Bronchial epithelial cell (primary cell): ENCODE measurements at places on chromosomes 2 and 18. TPM values are rescaled to one million over a fixed set of nuclear protein-coding genes. Genes with fewer than 3 reads are reported as not detected.

The SLC23A3 gene
- total RNA-seq: 1.3 and 1.9 TPM in 2 replicates

DNA sequence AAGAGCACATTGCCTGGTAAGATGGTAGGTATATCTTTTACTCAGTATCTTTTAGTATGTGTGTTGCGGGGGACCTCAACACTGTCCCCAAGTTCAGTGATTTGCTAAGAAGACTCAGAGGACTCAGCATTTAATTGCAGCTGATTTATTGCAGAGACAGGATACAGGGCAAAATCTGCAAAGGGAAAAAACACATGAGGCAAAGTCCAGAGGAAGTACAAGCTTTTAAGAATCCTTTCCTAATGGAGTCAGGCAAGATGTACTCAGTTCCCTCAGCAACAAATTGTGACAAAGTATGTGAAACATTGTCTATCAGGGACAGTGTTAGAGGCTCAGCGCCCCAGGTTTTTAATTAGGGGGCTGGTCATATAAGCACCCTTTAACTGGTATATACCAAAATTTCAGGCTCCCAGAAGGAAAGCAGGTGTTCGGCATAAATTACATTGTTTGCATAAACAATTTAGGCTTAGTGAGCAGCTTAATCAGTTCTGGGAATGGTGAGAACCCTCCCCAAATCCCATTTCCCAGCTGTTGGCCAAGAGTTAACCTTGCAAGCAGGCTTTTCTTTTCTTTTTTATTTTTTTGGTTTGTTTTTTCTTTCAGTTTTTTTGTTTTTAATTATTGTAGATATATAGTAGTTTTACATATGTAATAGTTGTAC is 41.7 kb downstream of the RAB3GAP1 start:
- no peak for DNase-seq

The ECEL1 gene
- not detected in 2 replicates for total RNA-seq

- DNase-seq: no peak
These were observed 27.5 kb upstream of the FOSL2 start for GRCh38 chr2:28365158-28365557.

- peak; percentile 87 for DNase-seq
These were observed 11.5 kb downstream of the ITGA6 start for GRCh38 chr2:172438741-172439508.

- no peak for DNase-seq
These were observed 37.0 kb downstream of the HAUS1 start for GRCh38 chr18:46141199-46141598.

- DNase-seq: no peak
These were observed 61.1 kb downstream of the SMCHD1 start for GRCh38 chr18:2716394-2717326.

DNA sequence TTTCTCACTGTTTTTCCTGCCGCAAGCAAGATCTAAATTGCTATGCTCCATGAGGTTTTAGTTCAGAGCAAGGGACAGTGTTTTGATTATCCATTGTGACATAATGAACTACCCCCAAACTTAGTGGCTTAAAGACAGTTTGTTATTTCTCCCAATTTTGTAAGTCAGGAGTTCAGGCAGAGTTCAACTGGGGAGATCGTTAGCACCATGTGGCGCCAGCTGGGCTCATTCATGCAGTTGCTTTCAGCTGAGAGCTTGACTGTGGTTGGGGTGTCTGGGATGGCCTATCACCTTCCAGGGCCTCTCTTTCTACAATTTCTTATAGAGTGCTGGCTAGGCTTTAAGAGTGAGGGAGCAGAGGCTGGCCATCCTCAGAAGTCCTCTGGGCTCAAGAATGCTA is 382.9 kb upstream of the CELF4 start:
- DNase-seq: no peak

DNA sequence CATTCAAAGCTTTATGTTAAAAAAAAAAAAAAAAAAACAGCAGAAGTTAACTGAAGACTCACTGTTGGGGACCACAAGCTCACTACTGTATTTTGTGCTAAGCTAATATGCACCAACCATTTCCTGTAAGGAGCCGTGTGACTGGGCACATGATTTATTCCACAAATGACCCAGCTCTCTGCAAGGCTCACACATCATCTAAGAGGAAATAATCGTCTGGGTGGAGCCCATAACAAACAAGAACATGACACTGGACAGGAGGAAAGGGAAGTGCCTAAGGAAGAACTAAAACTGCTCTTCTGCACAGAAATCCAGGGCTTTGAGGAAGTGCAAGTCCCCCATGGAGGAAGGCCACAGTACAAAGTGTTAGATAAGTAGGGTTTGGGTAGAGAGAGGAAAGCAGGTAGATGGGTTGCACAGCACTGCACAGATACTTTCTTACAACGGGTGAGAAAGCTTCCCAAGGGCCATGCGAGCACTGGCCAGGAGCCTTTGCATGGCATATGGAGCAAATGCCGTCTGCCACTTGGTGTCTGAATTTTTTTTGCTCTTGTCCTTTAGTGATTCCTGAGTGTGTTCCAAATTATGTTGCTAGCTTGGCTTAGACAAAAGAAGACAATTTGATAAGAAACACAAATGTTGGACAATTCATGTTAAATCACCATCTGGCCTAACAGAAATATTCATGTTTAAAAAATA is 24.4 kb downstream of the NFE2L2 start:
- no peak for DNase-seq

- no peak for DNase-seq
These were observed 192.2 kb upstream of the HS6ST1 start for GRCh38 chr2:128510701-128511397.

DNA sequence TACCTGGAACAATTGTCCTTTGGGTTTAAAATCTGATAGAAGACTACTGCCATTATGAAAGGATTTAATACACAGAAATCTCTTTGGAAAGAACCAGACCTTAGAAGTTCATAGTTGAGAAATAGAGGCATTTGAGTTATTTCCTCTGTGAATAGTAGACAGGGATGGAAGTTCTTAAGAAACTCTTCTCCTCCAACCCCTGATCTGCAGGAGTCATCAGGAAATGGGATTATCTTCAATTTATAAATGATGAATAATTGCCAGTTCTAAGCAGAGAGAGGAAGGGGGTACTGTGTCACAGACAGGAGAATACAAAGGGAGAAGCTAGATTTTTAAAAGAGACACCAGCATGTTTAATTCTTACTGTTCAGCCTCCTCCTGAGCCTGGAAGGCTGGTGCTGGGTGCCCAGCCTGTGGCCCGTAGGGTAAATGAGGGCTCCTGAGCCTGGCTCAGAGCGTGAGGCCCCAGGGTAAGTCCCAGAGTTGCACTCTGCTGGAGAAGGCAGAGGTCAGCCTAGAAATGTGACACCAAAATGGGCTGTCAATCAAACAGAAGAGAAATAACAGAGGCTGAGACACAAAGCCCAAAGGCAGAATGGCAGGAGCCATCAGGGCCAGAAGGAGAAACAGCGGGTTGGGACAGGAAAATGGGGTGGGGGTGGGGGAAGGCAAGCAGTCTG is 58.2 kb upstream of the PKDCC start:
- no peak for DNase-seq

The SUCLG1 gene
- total RNA-seq: 24.6 and 27.9 TPM in 2 replicates

DNA sequence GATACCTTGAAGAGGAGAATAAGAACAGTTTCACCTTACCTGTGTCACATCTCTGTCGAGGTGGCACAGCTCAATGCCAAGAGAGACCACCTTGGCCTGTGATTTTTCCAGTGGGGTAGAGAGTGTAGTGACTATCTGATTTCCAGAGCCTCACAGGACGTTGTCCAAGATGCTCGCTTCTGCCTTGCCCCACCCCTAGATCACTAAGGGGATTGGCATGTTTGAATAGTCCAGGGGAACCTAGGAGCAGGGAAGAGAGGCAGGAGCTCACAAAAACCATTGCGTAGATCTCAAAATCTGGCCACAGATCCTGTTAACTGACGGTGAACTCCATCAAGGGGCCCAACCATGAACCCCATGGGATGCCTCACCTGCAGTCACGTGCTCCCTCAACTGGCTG is 24.2 kb downstream of the TMEM178A start:
- peak; percentile 29 for DNase-seq

- DNase-seq: peak; percentile 42
These were observed 42.1 kb downstream of the RNF152 start for GRCh38 chr18:61850756-61851155.

GRCh38 chr18:398935-399630 is 101.4 kb downstream of the COLEC12 start:
- DNase-seq: no peak

DNA sequence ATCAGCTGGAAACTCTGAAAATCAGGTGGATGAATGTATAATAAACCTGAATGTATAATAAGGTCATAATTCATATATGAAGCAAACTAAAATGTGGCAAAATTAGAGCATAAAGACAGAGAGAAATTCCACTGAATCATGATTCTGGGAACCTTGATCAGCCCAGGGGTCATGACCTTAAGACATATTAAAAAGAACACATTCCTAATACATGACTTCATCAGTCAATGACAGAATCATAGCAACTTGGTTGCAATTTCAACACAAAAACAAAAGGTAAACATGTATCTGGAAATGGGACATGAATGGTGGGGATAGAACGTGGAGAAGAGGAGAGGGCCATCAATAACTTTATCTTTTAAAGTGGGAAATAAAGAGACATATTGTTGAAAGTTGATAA is 17.6 kb downstream of the AFF3 start:
- DNase-seq: peak; percentile 16

The COLEC12 gene
- total RNA-seq: under 0.01 and 0.53 TPM in 2 replicates

- no peak for DNase-seq
These were observed 97.3 kb upstream of the SNTG2 start for GRCh38 chr2:853203-853870.

GRCh38 chr2:27955384-27956161 is 65.0 kb downstream of the BABAM2 start:
- DNase-seq: peak; percentile 61

The POLR1B gene
- 25.7 and 40.8 TPM in 2 replicates for total RNA-seq

GRCh38 chr18:50578030-50578429 is 18.1 kb downstream of the MAPK4 start:
- DNase-seq: no peak

The DQX1 gene
- total RNA-seq: 1.6 and 5.6 TPM in 2 replicates

- no peak for DNase-seq
These were observed 12.6 kb upstream of the DLX1 start for GRCh38 chr2:172072706-172073105.

GRCh38 chr18:12839526-12840196 is 44.4 kb downstream of the PTPN2 start:
- peak; percentile 58 for DNase-seq

DNA sequence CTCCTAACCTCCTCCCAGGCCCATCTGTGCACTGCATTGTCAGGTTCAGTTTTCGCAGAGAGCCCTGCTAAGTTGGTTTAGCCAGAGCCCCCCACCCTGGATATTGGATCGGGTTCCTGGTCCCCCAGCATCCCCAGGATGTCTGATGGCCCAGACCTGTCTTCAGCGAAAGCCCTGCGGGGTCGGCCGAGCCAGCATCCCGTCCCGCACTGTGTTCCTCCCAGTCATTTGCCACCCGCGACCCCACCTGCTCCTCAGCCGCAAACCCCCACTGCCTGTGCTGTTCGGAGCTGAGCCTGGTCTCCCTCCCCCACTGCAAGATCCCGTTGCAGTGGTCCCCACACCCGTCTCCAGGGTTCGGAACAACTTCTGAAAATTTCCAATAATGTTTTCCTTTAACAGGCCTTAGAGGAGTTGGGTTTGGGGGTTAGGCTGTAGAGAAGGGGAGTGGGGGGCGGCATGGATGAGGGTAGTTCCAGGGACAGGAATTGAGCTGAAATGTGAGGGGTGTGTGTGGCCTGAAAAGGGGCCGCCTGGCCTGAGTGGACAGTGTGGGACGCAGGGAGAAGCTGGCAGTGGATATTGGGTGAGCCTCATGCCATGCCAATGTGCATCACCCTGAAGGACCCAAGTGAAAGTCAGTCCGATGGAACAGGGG is 1.6 kb upstream of the COPS9 start:
- no peak for DNase-seq

DNA sequence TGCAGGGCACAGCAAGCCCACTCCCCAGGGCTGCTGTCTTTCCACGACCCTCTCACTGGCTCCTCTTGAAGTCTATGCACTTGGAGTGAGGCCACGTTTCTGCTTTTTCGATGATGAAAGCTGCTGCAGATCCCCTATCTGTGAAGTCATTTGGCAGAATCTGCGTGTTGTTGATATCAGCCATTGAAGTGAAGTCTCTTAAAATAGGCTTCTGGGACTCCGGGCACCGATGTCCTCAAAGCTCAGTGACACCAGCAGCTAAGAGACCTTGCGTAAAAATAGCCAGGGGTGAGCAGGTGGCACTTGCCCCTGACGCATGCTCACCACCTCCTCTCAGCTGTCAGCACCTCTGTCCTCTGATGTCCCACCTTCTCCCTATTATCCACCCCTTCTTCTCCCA is 89.4 kb upstream of the FHL2 start:
- no peak for DNase-seq

DNA sequence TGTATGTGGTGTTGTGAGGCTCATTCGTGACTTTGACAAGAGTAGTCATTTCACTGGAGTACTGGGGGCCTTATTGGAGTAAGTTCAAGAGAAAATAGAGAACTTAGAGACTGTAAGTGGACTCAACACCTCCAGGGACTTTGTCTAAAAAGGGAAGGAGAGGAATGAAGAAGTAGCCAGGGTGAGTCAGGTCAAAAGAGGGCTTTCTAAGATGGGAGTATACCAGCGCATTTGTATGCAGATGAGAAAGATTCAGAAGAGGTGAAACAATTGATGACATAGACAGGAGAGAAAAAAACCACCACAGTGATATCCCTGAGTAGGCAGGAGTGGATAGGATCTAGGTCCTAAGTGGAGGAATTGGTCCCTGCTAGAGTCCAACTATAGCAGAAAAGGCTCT is 246.8 kb downstream of the IKZF2 start:
- DNase-seq: no peak

The WDR54 gene
- 26.9 and 31.6 TPM in 2 replicates for total RNA-seq

DNA sequence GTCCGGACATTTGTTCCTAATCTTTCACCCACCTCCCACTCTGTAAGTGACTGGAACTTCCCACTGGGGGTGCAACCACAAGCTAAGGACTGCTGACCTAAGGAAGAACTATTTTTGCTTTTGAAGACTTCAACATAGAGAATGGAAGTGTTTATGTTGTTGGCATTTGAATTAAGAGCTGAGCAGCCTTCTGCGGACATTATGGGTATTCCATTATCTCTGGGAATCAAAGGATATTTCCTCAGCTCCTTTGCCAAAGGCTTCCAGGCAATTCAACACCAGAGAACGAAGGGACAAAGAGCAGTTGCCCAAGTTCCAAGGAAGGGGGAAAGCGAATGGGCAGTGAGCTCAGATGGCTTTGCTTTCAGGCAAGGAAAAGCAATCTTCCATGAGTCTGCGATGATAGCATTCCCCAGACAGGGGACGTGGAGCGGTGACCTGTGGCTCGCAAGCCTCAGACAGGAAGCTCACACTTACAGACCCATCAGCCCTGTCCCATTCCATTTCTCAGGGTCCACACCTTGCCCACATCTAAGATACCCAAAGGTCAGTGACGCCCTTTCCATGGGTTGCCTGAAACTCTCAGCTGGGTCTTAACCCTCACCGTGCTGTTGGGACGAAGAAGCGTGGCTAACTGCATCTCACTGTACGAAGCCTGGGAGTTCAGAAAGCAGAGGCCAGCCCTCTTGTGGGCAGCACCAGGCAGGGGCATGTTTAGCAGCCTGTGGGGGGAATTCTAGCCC is 116.8 kb downstream of the COPS8 start:
- DNase-seq: no peak

GRCh38 chr18:58143386-58143785 is 99.4 kb downstream of the NEDD4L start:
- no peak for DNase-seq

- DNase-seq: no peak
These were observed 110.8 kb upstream of the ATL2 start for GRCh38 chr2:38487852-38488251.

- DNase-seq: peak; percentile 55
These were observed 178.0 kb downstream of the RND3 start for GRCh38 chr2:150309311-150310080.
